ENCODE measurements at places on chromosomes 1 and 21.

- no peak for DNase-seq
These were observed 134.7 kb upstream of the CD34 start for GRCh38 chr1:208045463-208046260.

GRCh38 chr1:60895701-60896100 lies 186.7 kb upstream of the NFIA start:
- DNase-seq = no peak

GRCh38 chr1:26290882-26291261 lies 11.0 kb downstream of the SH3BGRL3 start:
- no peak for DNase-seq

DNA sequence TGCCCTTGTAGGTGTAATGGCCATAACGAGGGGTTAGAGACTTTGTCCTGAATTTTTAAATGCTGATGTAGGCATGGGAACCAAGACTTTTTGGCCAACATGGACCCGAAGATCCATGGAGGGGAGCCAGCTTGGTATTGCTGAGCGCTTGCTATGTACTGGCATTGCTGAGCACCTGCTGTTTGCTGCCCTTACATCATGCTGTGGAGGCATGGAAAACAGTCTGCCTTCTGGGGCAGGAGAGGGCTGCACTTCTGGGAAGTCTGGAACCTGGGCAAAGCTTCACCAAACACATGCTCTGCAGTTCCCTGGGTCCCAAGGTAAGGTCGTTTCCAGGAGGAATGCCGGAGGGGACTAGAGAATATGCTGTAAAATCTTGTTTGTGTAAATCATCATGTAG lies 86.3 kb upstream of the CNIH3 start:
- DNase-seq = no peak

- DNase-seq = no peak
These were observed 33.4 kb downstream of the ATF3 start for GRCh38 chr1:212641956-212642355.

- no peak for DNase-seq
These were observed 45.8 kb downstream of the RPRD2 start for GRCh38 chr1:150409504-150410362.

GRCh38 chr1:74714429-74715235 lies 18.2 kb downstream of the CRYZ start:
- DNase-seq = no peak

DNA sequence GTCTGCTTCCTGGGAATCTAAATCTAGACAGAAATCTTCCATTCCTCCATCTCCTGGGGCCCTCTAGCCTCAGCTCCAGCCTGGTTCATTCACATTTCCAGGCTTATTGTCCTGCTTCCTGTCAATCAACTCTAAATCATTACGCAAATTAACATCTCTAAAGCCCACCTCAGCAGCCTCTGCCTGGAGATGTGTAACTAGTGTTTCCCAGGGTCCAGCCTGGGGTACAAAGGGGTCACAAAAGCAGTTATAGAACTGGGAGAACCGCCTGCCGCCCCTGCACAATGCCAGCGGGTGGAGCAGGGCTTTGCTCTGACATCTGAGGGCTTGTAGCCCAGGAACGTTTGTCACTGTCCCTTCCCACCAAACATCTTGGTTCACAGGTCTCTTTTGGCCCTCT lies 373.5 kb downstream of the RRAGC start:
- DNase-seq = no peak

- no peak for DNase-seq
These were observed 31.3 kb downstream of the CCN1 start for GRCh38 chr1:85611856-85612255.

DNA sequence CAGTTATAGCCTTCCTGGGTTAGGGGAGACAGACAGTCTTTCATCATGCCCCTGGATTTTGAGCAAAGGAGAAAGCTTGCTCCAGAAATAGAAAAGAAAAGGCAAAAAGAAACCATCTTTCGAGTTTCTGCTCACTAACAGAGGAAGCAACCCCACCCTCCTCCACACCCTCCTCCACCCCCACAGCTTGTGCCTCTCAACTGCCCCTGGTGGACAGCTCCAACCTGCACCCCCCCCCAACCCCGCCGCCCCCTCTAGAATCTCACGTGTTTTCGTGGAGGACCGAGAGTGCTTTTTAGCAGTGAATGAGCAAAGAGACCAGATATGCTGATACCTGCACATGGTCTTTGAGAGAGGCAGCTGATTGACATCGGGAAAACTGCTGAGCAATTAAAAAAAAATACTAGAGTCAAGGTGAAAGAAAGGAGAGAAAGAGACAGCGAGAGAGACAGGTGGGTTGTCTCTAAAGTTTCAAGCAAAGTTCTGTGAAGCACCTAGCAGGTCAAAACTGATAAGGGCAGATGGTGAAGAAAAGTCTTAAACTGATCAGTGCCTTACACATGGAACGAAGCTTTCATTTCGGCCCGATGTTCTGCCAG lies 358.3 kb downstream of the KIF26B start:
- DNase-seq = no peak

GRCh38 chr1:36492491-36492890 lies 9.8 kb upstream of the CSF3R start:
- DNase-seq = no peak

DNA sequence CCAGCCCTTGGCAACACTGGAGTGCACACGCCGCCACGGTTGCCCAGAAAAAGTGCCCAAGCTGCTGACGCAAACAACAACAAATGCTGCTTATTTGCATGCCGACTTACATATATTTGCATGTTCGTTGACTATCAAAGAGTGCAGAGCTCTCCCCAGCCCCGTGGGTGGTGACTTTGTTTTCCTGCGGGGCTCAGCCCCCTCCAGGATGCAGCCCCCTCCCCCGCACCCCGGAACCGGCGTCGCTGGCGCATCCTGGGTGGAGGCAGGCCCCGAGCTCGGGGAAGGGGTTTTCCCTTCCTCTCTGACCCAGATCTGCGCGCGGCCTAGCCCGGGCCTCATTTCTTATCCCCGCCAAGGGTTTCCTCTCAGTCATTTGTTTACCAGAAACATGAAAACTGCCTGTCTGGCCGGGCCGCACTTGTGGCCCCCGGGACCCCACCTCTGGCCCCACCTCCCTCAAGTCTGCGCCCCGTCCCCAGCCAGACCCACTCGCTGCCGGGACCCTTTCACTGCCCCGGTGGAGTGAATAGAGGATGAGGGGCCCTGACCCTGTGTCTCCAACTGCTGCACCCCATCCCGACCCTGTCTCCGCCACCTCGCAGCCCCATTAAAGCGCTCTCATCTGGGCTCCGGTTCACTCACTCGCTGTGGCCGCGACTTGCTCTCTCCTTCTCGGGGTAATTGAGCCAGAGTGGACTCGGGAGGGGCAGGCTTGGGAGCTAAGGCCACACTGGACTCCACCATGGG lies 5.5 kb downstream of the TNFRSF25 start:
- peak; percentile 91 for DNase-seq

DNA sequence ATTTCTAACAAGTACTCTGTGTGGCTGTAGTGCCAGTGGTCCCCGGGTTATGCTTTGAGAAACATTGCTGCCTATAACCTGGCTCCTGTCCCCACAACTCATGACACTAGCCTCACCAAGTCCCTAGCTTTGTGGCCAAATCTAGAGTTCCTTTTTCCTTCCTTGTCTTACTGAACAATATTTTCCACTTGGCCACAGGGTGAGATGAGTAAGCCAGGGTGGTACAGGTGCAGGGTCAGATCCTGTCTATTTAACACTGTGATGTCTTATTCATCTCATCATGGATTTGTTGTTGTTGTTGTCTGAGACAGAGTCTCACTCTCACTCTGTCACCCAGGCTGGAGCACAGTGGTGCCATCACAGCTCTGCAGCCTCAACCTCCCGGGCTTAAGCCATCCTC lies 18.6 kb downstream of the ARMH1 start:
- no peak for DNase-seq

Measured in activated CD8-positive, alpha-beta memory T cell treated with anti-CD3 and anti-CD28 coated beads for 24 hours (primary cell).